Fibroblast of mammary gland (primary cell): ENCODE measurements at places on chromosomes 6 and 20.

DNA sequence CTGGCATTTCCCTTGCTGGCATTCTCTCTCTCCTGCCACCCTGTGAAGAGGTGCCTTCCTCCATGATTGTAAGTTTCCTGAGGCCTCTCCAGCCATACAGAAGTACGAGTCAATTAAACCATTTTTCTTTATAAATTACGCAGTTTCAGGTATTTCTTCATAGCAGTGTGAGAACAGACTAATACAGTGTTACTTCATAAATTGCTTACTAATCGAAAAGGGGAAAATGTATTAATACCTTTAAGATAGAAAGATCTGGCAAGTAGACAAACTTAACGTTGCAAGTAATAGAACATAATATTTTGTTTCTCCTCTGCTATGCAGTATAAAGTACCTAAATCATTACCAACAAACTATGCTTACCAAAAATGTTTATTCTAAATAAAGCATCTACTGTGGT, 178.3 kb upstream of the LAMA2 start:
- DNase-seq: no peak

DNA sequence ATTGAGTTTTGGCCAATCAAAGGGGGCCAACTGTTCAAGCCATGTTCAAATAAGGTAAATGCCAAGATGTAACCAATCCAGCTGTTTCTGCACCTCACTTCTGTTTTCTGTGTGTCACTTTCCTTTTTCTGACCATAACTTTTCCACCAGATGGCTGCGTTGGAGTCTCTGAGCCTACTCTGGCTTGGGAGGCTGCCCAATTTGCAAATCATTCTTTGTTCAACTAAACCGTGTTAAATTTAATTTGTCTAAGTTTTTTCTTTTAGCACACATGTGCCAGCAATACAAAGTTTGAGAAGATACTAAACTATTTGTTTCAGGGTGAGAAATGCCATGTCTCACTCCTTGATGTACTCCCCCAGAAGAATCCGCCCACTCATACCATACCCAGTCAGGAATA, 52.1 kb downstream of the IYD start:
- no peak for DNase-seq

DNA sequence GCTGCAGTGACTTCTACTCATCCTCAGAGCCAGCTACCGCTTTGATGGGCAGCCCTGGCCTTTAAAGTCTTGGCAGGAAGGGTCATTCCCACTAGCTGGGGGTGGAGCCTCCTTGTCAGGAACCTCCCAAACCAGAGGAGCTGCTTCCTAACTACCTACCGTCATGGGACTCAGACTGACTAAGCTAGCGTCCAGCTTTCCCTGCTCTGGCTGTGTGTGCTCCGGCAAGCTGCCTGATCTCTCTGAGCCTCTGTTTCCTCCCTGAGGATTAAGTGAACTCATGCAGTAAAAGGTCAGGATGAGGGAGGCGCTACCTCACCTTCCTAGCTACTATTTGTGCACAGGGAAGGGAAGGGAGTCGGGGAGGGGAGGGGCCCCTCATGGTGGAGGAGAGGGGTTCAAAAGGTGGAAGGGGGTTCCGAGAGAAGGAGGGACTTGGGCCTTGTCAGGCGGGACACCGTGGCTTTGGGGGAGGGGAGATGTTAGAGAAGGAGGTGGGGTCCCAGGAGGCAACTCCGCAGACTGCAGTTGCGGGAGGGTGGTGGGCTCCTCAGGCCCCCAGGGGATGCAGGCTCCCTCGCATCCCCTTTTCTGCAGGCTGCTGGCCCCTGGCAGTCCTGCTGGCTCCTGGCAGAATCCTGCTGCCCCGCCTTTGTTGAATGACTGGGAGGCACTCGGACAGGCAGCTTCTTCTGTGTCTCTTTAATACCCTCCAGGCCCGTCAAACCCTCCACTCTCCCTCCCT, 9.8 kb downstream of the DUSP15 start:
- DNase-seq: peak; percentile 63

DNA sequence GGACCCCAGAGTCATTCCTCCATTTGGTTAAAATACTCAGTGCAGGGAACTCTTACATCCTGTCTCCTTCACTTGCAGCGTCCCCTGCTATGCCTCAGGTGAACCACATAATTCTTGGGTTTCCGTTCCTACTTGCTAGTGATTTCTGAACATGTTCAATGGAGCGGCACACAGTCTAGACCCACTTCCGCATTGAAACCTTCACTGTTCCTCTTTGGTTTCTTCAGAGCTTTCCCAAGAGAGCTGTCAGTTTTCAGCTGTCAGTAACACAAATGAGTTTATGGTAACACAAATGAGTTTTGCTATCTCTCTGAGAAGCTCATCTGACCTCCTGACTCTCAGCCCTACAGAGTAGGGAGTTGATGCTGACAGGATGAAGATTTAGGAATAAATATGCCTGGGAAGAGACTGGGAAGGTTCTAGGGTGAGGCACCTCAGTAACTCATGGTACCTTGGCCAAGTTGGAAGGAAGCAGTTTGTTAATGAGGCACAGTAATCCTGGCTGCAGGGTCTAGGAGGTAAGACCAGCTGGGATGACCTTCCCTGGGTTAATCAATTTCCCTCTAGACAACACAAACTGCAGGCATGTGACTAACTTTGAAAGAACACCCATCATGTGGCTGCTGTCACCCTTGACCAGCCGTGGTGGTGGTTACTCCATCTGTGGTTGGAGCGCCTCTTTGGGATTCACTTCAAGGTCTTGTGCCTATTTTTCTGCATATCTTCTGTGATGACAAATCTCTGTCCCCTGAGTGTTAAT, 5.4 kb downstream of the SYS1 start:
- no peak for DNase-seq

GRCh38 chr6:111417181-111417585, 65.8 kb downstream of the REV3L start:
- peak; percentile 66 for DNase-seq

DNA sequence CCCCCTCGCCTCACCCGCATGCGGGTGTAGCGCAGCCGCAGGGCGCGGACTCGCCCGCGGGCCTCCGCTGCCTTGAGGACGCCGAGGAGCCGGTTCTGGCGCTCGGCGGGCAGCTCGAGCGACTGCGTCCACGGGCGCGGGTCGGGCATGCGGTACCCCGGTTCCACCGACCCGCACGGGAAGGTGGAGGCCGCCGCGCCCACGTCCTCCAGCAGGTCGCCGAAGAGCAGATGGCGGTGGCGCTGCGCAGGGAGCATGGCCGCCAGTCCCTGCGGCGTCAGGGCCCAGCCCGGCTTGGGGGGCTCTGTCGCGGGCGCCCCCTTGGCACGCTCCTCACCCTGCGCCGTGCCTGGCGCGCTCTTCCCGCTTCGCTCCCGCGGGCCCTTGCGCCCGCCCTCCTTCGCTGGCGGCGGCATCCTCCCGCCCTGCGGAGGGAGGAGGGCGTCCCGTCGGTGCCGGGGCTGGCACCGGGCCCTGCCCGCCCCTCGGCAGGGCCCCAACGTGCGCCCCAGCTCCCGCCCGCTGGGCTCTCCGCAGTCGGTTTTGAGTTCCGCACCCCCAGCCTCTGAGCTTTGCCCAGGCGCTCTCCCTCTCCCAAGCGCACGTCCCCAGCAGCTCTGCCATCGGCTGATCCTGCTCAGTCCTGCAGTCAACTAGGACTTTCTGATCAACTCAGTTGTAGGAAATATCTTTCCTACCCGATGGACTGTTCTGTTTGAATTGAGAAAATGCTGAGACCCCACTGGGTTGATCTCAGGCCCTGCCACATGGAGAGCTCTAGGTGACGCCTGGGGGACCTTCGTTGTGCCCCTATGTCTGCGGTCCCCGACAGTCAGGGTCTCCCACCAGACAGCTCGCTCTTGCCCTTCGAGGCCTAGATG, at the start of gene LKAAEAR1:
Gene LKAAEAR1, minus strand, starts transcription at position 595 of the 881 bp plus-strand sequence. Its CDS starts 179 bp downstream, at position 416.
- no peak for DNase-seq

DNA sequence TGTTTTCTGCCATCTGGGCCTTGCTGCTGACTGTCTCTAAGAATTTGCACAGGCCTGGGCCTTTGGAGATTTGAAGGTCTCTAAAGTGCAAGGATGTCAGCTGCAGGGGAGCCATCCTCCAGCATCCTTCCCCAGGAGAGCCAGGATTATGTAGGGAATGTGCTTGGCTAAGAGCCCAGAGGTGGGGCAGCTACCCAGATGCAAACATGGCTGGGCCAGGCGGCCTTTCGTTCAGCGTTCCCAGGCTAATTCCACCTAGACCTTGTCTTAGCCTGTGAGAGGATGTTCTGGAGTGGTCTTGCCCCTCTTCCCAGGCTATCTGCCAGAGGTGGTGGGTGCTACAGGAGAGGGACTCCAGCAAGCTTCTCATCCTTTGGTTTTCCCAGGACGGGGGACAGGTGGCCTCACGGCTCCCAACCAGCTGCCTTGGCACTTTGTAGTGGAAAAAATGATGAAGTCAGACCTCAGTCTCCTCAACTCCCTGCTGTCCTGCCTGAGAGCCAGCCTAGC, 7.7 kb upstream of the PTGIS start:
- peak; percentile 53 for DNase-seq

GRCh38 chr20:57198132-57199072, 68.0 kb downstream of the BMP7 start:
- no peak for DNase-seq

GRCh38 chr20:50344232-50345071, 153.8 kb downstream of the CEBPB start:
- DNase-seq: no peak

GRCh38 chr6:72406517-72406916, 215.3 kb upstream of the KCNQ5 start:
- no peak for DNase-seq

GRCh38 chr6:22368794-22369193, 72.0 kb upstream of the PRL start:
- DNase-seq: no peak

DNA sequence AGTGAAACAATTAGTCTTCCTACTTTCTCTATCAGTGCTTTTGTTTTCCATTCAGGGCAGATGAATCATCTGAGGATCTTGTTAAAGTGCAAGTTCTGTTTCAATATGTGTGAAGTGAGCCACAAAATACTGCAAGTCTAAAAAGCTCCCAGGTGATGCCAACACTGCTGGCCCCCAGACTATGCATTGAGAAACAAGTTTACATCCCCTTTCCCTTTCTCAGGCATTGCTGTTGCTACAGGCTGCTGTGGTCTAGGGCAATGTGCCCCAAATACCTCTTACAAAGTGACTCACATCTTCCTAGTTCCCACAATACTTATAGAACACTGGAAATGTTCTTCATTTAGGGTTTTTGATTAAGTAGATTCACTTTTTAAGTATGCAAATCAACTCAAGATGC, 31.8 kb downstream of the ABRACL start:
- peak; percentile 96 for DNase-seq

DNA sequence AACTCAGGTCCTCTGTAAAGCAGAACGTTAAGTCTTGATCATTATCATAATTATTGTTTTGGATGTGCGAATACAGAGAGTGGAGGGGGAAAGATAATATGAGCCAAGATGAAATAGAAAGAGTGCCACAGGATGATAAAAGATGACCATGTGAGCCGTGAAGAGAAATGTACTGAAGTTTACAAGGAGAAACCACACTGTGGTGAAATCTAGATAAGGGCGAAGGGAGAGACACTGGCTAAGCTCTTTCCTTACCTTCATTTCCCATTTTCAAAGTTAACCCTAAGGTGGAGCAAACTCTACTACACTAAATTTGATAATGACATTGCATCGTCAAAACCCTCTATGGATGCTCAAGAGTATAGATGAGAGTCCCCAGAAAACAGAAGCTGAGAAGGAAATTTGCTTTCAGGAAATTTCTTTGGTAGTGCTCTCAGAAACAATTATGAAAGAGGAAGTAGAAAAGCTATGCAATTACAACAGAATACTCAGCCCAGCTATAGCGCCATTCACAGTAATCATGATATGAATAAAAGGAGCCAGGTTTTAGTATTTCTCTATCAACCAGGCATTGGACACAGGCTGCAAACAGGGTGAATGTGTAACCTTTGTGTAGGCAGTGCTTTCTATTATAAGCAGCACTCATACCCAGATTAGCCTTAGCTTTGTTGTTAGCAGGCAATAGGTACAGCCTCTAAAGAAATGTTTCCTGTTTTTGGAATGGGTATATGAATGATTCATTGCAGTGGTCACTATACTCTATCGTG, 1080.7 kb downstream of the GRIK2 start:
- DNase-seq: no peak
